Activated naive CD4-positive, alpha-beta T cell treated with anti-CD3 and anti-CD28 coated beads, Interleukin-2, amount 50 U/mL, for 16 hours (primary cell): ENCODE measurements at places on chromosomes 1 and 21.

GRCh38 chr1:161008869-161009510, 12.0 kb downstream of the F11R start:
- DNase-seq = no peak

GRCh38 chr1:8602471-8603219, 214.8 kb downstream of the RERE start:
- DNase-seq = peak; percentile 51

GRCh38 chr1:223556414-223557129, 108.9 kb downstream of the CAPN8 start:
- DNase-seq = no peak

DNA sequence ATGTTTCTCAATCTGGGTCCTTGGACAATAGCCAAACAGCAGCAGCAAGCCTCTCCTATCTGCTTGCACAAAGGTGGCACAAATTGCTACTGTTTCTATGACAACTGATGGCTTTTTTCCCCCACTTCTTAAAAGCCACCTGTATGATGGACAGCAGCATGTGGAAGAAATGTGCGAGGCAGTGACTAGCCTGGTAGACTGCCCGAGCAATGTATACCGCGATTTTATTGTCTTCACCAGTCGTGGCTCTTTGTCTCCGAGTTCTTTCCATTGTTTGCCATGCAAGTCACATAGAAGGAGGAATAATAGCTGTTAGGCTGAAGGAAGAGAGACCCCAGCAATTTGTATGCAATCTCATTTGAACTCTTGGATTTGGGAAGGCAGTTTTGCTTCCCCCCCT, 79.4 kb downstream of the S1PR1 start:
- no peak for DNase-seq

GRCh38 chr1:243850202-243850451, at the start of gene AKT3:
AKT3 (minus strand) TSS chr1:243850243; CDS start chr1:243843170, 7,073 bp downstream.
- DNase-seq = peak; percentile 86

DNA sequence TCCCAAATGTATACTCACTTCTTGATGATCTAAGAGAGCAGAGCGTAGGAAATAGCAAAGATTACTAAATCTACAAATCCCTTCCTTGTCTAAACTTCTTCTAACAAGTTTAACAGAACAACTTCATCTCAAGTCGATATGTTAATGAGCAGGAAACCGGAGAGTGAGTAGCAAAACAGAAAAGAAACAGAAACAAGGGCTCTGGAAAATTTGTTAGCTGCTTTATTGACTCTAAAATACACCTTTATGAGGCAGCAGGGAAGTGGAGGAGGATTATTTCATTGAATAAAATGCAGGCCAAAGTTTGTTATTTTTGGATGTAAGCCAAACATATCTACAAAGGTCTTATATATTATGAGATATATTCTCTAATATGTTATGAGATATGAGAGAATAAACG, 192.4 kb downstream of the LRRIQ3 start:
- DNase-seq = no peak

GRCh38 chr1:22330760-22331119, 120.9 kb upstream of the ZBTB40 start:
- DNase-seq = no peak
